Right ventricle myocardium superior (tissue), 1 donor: ENCODE measurements at places on chromosomes 4 and X. TPM values are rescaled to one million over a fixed set of nuclear protein-coding genes. Genes with fewer than 3 reads are reported as not detected.

GRCh38 chr4:83503974-83504373, 19.1 kb upstream of the ABRAXAS1 start:
- DNase-seq: no peak

- DNase-seq: no peak
Measured at GRCh38 chrX:20594985-20595384, 328.3 kb upstream of the RPS6KA3 start.

DNA sequence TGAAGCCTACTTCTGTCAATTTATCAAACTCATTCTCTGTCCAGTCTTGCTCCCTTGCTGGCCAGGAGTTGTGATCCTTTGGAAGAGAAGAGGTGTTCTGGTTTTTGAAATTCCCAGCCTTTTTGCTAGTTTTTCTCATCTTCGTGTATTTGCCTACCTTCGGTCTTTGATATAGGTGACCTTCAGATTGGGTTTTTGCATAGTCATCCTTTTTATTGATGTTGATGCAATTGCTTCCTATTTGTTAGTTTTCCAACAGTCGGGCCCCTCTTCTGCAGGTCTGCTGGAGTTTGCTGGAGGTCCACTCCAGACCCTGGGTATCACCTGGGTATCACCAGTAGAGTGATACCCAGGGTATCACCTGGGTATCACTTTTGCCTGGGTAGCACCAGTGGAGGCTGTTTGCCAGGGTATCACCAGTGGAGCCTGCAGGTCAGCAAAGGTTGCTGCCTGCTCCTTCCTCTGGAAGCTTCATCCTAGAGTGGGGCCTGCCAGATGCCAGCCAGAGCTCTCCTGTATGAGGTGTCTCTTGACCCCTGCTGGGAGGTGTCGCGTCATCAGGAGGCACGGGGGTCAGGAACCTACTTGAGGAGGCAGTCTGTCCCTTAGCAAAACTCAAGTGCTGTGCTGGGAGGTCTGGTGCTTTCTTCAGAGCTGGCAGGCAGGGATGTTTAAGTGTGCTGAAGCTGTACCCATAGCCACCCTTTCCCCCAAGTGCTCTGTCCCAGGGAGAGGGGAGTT, 684.2 kb downstream of the PCDH18 start:
- no peak for DNase-seq

Gene PABPC1L2A
- total RNA-seq: not detected

DNA sequence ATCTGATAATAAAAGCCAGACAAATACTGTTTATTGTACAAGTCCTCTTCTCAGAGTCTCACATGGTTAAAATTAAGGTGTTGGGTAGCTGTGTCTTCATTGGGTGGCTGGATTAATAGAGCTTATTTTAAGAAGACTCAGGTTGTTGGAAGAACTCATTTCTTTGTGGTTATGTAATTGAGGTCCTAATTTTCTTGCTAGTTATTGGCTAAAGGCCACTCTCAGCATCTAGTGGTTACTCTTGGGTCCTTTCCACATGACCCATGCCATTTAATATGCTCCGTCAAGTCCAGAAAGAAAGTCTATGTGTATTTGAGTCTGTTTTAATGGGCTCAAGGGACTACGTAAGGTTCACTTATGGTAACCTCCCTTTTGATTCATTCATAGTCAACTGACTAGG, 1668.6 kb upstream of the AGA start:
- DNase-seq: no peak

- DNase-seq: no peak
Measured at GRCh38 chr4:127995776-127996175, 30.6 kb downstream of the ABHD18 start.

- DNase-seq: no peak
Measured at GRCh38 chrX:19096586-19096985, 25.7 kb downstream of the ADGRG2 start.

Gene NPY1R
- 0.62 TPM for total RNA-seq

Gene MND1
- 0.38 TPM for total RNA-seq

DNA sequence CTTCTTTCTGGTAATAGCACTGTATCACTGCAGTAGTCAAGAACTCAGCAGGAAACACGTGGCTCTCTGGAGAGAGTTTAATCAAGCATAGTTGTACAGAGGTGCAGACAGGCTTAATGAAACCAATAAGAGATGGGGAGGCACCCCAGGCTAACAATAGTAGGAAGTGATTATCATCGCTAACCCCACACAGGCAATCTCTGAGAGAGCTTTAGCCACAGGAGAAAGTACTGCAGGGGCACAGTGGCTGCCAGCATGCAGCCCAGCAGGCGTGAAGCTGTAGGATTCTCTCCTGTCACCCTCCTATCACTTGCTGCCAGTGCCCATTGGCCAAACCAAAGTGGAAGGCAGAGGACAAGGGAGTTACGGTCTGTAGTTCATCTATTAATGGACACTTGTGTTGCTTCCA, 450.0 kb upstream of the RASGEF1B start:
- DNase-seq: no peak

Gene HERC5
- 1.5 TPM for total RNA-seq

DNA sequence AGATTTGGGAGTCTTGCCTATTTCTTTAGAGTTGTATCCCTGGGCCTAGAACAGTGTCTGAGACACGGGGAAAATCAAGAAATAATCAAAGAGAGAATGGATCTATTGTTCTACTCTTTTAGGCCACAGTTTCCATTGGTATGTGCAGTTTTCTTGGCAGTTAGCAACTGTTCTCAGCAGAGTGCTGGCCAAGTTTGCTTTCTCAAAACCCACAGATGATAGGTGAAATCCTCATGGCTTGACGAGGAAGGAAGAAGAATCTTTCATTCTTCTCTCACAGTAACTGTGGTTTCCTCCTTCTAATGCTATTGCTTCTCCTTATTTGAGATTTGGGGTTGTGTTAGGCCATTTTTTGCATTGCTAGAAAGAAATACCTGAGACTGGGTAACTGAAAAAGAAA, 42.2 kb downstream of the AGA start:
- no peak for DNase-seq

Gene PCDH7
- total RNA-seq: 18.7 TPM

Gene CSAG3
- total RNA-seq: not detected

- peak; percentile 38 for DNase-seq
Measured at GRCh38 chrX:47831788-47832187, 4.9 kb upstream of the ZNF81 start.

DNA sequence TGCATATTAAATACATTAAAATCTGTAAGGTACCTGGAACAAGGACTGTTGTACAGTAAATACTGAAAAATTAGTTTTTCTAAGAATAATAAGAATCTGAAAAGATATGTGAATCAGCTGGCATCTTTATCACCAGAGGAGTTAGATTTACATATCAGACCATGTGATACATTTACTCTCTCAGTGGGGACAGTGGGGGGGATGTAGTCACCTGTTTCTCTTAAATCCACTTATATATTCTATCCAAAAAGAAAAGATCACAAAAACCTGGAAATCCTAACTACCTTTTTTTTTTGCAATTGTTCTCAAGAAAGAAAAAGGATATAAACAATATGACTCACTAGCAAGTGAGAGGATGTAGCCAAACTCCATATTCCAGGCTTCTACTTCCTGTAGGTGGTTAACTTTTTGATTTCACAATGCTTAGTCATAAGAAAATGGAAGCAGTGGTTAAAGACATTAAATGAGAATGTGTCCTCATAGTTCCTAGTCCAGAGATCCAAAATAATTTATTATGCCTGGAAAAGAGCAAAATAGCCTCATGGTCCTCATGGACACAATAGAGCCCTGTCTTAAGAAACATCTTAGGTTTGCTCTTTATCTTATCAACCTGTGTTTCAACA, 22.5 kb upstream of the MYOZ2 start:
- DNase-seq: no peak

DNA sequence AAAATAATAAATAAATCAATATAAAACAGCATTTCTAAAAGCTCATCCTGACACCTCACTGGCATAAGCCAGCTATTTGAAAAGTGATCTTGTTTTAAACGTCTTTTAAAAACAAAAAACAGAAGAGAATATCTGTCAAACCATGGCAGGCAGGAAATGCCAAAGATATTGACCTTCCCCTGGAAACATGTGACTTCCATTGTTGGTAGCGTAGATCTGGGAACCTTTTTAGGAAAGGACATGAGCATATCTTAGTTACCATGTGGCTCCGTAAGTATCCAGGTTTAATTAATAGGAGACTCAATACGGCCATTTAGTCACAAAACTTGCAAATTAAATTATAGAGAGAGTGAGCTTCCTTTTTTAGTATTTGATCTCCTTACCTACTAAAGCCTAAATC, 83.0 kb upstream of the KLHL4 start:
- no peak for DNase-seq

GRCh38 chr4:13498469-13498868, 14.3 kb upstream of the RAB28 start:
- no peak for DNase-seq

- DNase-seq: no peak
Measured at GRCh38 chr4:52014903-52015302, 5.3 kb downstream of the LRRC66 start.

GRCh38 chr4:32251126-32251525, 1531.0 kb downstream of the PCDH7 start:
- no peak for DNase-seq

GRCh38 chrX:111784667-111785066, 91.3 kb upstream of the TRPC5OS start:
- DNase-seq: no peak

GRCh38 chrX:108516184-108516583, 76.5 kb downstream of the COL4A5 start:
- no peak for DNase-seq

- no peak for DNase-seq
Measured at GRCh38 chr4:123649645-123650391, 253.2 kb downstream of the SPRY1 start.

Gene COX7B2
- not detected for total RNA-seq

DNA sequence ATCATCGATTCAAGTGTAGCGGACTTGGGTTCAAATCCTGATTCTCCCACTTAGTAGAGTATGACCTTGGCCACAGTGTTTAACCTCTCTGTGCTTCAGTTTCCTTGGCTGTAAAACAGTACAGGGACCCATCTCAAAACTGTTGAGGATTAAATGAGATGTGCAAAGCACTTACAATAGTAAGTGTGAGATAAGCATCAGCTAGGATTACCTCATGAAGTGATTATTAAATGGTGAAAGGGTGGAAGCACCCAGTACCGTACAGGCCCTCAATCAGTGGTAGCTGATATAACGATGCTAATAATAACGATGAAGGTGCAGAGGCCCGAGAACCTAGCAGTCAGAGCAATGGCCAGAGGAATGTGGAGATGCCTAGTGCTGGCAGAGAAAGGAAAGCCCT, 45.1 kb downstream of the PRPS1 start:
- DNase-seq: no peak

GRCh38 chrX:155891446-155892210, 10.5 kb downstream of the VAMP7 start:
- no peak for DNase-seq

DNA sequence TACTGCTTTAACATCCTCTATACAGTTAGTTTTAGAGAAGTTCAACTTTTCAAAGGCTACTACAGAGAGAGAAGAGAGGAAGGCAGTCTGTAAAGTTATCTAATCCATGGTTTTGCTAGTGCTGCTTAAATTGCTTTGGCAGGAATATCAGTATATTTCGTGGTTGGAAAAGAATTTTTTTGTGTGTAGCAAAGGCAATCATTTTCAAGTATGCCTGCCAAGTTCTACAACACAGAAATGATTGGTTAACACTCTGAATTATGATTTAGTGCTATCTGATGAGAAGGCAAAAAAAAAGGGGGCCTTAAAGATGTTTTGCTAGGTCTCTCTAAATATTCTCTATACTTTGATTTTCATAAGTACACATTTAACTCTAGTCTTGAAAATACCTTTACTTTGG, 133.1 kb downstream of the JADE1 start:
- DNase-seq: no peak

DNA sequence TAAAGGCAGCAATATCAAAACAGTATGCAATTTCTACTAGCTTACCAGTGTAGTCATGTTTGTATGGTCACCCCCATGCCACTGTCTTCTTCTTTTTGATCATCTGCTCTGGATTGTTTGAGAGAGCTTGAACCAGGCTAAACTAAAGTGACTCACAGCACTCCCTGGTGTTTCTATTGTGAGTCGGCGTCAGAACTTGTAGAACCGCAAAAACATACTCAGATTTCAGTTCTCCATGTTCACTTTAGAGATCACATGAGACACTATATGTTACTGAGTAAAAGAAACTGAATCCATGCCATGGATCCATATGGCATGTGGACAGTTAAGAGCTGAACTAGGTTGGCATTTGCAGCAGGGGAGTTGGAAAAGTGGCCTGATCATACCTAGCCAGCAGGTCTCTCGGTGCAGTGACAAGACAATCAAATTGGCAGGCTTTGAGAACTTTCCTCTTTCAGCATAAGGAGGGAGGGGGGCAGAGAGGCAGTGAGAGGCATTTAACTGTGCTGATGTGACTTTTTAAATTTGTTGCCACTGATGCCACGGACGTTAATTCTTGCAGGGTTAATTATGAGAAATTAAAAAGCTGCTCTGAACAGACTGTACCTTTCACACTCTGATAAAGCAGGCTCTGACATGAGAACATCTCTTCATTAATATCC, 88.4 kb downstream of the AFF2 start:
- no peak for DNase-seq

GRCh38 chrX:124433186-124433585, 86.8 kb downstream of the SH2D1A start:
- DNase-seq: no peak

- DNase-seq: no peak
Measured at GRCh38 chr4:41281038-41281634, 24.4 kb downstream of the UCHL1 start.

Gene GRPEL1
- total RNA-seq: 60.2 TPM
